ENCODE measurements at places on chromosomes 12 and 14.

DNA sequence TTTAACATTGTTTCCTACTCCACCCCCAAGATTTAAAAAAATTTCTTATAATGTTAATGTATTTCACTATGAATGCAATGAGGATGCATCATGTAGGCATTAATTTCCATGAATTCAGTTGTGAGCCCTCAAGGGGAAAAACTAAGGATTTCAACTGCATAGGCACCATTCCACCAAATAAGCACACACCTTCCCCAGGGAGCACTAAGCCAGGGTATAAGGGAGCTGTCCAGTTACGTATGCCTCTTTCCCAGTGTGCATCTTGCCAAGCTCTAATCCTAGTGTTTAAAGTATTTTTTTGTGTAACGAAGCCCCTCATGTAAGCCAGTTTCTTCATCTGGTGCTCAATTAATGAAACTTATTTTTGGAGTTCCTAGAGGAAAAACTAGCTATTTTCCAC, 6.6 kb downstream of the FERMT2 start:
- no peak for DNase-seq

GRCh38 chr14:61644175-61644574, 51.1 kb upstream of the HIF1A start:
- DNase-seq = no peak

DNA sequence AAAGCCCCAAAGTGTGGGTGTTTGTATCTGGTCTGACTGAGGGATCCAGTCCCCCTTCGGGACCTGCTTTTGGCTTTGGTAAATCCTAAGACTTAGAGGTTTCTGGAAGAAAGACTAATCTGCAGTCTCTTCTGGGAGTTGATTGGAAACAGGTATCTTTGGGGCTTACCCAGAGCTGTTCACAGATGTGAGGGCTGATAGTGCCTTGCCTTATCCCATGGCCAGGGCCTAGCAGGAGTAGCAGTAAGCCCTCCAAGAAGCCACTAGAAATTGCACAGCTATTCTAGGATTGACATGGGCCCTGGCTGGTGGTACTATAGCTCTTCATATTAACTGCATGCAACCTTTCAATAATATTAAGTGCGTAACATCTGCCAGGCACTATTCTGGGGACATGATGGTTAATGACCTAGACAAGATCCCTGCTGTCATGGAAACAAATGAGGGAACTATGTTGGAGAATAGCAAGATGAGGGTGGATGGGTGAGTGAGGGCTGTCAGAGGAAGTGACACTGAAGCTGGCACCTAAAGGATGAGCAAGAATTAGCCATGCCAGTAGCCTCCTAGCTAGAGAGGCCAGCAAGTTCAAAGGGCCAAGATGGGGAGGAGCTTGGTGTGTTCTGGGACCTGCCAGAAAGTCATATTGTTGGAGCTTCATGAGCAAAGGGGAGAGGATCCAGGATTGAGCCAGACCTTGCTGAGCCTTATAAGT, 71.7 kb downstream of the CRADD start:
- DNase-seq = no peak

GRCh38 chr12:115166698-115167315, 482.8 kb upstream of the TBX3 start:
- DNase-seq = no peak

- DNase-seq = no peak
Measured at GRCh38 chr14:56341766-56342493, 223.7 kb downstream of the PELI2 start.

DNA sequence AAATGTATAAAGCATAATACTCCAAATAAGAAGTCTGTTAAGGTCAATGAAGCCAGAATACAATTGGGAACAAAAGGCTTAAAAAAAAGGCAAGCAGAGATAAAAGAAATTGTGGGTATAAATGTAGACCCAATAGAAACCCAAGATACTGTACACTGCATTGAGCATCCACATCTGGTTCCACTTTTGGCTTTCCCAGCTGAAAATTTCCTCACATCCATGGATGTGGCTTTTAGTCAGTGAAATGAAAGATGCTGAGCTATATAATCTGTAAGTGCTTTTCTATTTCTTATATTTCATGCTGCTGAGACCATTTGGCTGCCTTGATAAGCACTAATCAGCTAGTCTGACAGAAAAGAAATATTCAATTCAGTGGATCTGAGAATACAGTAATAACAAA, 83.5 kb downstream of the PTPRR start:
- DNase-seq = no peak

- DNase-seq = no peak
Measured at GRCh38 chr12:570921-571794, 92.1 kb downstream of the NINJ2 start.

DNA sequence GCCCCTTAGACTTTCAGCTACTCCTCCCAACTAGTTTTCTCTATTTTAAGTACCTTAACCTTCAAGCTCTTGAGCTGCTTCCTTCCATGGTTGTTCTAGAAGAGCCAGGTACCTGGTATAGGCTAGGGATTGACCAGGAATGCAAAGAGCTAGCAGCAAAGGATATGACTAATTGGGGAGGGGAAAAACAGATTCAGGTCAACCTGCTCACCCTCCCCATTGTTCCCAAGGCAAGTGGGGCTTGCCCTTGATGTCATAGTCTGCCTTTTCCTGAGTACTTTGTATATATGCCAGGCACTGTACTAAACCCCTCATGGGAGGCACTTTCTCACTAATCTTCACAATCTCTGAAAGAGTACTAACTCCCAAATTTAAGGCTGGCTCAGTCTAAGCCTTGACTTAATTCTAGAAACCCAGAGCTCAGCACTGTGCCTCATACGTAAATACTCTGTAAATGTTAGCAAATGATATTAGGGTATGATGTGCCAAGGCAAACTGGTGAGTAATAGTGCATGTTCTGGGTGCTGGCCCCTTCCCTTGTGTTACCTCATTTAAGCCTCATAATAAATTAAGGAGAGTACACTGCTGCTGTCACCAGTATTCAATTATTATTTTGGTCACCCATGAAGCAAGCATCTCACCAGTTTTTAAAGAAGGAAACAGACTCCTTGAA, 42.2 kb downstream of the SUDS3 start:
- DNase-seq = no peak

GRCh38 chr14:59249029-59249428, 60.6 kb downstream of the DAAM1 start:
- no peak for DNase-seq

- DNase-seq = no peak
Measured at GRCh38 chr12:108360487-108360886, 21.4 kb upstream of the CMKLR1 start.

DNA sequence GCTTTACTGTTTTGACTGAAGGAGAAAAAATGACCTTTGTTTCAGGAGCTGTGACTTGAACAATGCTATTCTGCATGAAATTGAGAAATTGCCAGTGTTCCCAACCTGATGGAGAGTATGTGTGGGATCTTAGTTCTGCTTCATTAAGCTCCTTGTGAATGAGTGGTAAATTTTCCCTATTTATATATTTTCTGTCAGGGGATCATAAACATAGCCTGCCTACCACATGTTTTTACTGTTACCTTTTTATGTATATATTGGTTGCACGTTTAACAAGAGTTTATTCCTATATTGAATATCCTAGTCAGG, 271.7 kb downstream of the PDZRN4 start:
- no peak for DNase-seq

DNA sequence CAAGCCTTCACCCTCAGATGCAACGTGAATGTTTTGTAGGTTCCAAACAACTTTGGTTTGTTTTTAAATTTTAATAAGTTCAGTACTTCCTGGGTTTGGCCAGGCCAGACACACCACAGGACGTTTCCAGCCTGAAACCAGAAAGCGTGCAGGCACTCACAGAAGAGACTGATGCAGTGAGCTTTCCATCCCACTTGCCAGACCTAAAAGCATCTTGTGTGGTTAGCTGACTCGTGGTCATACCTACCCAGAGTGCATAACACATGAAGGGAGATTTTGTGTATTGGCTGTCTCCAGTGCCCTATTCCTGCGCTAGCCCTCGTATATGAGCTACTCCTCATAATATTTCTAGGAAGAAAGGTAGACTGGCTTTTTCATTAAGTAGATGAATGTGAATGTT, 297.3 kb upstream of the FAR2 start:
- DNase-seq = no peak

GRCh38 chr12:63934936-63935335, 90.4 kb downstream of the SRGAP1 start:
- no peak for DNase-seq

DNA sequence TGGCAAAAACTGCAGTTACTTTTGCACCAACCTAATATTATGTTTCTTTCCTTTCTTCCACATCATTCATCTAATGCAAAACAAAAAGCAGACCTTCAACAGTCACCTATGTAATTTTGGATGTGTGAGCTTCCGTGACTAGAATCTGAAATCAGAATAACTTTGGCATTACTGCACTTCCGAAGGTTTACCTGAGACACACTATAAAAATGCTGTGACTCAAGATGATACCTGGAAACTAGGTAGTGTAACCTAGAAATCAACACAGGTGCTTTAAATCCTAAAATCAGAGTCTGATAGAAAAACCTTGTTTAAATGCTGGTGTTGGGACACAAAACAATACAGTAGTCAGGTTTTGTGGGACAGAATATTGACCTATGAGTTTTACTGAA, 2.2 kb downstream of the BTBD7 start:
- DNase-seq = no peak

GRCh38 chr12:44873898-44874297, 2.2 kb downstream of the NELL2 start:
- no peak for DNase-seq

- no peak for DNase-seq
Measured at GRCh38 chr14:61438497-61438859, 117.1 kb downstream of the PRKCH start.

DNA sequence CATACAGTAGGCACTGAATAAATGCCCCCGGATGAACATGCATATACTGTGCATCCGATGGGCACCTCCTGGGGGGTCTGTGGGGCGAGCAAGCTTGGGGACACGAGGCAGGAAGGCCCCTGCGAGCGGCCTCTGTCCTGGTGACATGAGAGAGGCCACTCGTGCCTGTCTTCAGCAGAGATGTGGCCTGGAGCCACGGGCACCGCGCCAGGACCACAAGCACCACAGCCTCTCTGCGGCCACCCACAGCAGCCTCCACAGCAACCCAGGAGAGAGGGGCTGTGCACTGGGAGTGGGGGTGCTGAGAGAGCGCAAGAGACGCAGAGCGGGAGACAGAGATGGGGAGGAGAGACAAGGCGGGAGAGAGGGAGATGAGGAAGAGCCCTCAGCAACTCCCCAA, 118.5 kb downstream of the RFLNA start:
- DNase-seq = peak; percentile 78

DNA sequence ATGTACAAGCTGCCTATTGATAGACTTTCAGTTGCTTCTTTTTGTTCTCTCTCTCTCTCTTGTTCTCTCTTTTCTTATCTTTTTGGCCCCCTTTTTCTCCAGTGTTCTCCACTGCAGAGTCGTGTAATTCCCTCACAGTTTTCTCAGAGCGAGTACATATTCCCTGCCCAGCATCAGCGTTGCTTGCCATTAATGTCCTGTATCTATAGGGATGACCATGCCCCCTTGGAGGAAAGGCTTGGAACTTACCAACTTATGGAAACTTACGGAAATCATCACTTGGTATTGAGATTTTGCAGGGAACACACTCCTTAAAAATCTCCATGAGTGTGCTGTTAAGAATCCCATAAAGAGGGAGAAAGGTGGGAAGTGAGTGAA, 14.3 kb upstream of the COL2A1 start:
- no peak for DNase-seq

- no peak for DNase-seq
Measured at GRCh38 chr12:29048787-29049186, 100.3 kb upstream of the FAR2 start.

- no peak for DNase-seq
Measured at GRCh38 chr14:90750701-90751100, 65.5 kb downstream of the TTC7B start.

GRCh38 chr12:132422381-132423043, 67.4 kb upstream of the FBRSL1 start:
- DNase-seq = no peak

- no peak for DNase-seq
Measured at GRCh38 chr12:108799401-108800243, 57.8 kb downstream of the SSH1 start.

DNA sequence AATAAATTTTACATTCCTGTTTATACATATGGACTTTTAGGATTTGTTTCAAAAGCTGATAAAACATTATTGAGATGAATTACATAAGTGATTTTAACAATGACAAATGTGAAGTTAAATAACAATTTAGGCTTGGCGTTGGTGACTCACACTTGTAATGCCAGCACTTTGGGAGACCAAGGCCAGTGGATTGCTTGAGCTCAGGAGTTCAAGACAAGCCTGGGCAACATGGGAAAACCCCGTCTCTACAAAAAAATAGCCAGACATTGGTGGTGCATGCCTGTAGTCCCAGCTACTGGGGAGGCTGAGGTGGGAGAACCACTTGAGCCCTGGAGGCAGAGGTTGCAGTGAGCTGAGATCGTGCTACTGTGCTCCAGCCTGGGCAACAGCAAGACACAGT, 7.4 kb downstream of the ACOT2 start:
- DNase-seq = no peak

DNA sequence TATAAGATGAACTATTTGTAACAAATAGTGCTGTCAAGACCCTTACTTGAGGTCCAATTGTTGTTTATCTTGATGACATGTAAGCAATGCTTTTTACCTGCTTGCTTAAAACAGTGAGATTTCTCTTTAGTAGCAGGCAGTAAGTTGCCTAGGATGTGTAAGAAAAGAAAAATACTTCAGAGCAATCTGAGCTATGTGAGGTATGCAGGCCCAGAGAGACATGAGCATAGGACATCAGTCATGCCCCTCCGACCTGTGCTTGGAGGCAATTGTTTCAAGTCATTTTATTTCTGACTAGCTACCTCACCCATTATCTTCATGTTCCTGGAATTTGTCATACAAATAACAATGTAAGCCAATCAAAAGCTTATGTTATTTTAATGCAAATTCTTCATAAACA, 930.6 kb upstream of the FBXO33 start:
- no peak for DNase-seq

DNA sequence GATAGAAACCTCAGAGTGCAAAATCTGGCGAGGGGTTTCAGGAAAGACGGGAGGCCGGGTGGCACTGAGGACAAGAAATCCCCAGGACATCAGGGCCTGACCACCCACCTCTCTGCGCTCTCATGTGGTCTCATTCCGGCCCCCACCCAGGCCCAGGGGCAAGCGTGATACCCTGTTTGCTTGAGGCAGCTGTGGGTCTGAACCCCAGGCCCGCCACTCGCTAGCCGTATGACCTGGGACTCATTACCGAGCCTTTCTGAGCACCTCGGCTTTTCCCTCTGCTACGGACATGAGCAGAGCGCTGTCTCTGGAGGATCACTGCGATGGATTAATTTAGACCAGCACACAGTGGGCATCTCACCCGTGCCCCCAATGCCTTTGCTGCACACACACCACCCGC, 25.5 kb upstream of the BCDIN3D start:
- DNase-seq = no peak

- DNase-seq = no peak
Measured at GRCh38 chr12:77630344-77630743, 200.3 kb upstream of the NAV3 start.
